Activated naive CD8-positive, alpha-beta T cell treated with anti-CD3 and anti-CD28 coated beads for 36 hours (primary cell): ENCODE measurements at places on chromosomes 3 and 15. TPM values are rescaled to one million over a fixed set of nuclear protein-coding genes. Genes with fewer than 3 reads are reported as not detected.

Gene TUSC7
- total RNA-seq, result not detected

- no peak for DNase-seq
Observed at GRCh38 chr3:112745567-112746248, 101.0 kb downstream of the CD200R1L start.

DNA sequence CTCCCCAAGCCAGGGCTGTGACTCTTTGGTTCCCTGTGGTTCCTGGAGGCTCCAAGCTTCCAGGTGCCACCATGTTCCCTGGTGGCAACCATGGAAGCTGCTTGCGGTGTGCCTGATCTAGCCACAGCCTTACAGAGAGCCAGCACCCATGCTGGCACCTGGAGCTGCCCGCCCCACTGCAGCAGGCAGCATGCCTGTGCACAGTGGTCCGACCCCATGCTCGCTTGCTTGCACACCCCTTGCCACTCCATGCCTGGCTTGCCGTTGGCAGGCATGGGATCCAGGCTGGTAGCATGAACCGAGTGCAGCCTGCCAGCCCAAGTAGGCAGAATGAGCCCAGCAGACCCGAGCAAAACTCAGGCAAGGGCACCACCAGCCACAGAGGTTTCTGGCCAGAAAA is 53.9 kb downstream of the SLMAP start:
- DNase-seq, result no peak

GRCh38 chr3:154081305-154081704 is 39.9 kb upstream of the ARHGEF26 start:
- no peak for DNase-seq

DNA sequence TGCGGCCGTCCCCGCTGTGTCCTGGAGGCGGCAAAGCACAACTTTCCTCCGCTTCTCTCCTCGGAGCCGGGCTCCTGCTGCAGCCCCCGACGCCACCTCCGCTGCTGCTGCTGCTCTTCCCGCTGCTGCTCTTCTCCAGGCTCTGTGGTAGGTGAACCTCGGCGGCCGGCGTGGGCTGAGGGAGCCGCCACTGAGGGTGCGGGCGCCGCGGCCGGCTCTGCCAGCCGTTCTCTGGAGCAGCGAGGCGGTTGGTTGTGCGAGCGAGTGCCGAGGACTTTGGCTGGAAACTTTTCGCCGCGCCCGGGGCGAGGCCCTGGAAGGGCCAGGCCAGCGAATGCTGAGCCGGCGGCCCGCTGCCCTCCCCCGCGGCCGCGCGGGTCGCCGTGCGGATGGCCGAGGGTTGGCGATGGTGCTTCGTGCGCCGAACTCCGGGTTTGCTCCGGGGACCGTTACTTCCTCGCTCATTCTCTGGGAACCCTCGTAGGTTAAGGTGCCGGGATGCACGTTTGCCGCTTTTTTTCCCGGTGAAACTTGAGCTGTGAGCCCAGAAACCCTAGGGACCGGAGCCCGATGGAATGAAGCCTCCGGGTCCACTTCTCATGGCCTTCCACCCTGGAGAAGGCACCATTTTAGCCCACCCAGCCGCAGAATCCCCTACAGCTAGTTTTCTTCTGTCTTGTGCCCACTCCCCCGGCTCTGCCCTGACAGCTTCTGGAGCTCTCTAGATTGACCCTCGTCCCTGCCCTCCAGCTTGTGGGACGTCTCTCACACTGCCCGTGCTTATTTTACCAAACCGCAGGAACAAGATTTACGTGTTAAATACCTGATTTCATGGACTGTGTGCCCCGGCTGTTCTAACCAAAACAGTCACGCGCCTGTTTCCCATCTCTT is 660 bp downstream of the NECTIN3 start:
- DNase-seq, result peak; percentile 36

DNA sequence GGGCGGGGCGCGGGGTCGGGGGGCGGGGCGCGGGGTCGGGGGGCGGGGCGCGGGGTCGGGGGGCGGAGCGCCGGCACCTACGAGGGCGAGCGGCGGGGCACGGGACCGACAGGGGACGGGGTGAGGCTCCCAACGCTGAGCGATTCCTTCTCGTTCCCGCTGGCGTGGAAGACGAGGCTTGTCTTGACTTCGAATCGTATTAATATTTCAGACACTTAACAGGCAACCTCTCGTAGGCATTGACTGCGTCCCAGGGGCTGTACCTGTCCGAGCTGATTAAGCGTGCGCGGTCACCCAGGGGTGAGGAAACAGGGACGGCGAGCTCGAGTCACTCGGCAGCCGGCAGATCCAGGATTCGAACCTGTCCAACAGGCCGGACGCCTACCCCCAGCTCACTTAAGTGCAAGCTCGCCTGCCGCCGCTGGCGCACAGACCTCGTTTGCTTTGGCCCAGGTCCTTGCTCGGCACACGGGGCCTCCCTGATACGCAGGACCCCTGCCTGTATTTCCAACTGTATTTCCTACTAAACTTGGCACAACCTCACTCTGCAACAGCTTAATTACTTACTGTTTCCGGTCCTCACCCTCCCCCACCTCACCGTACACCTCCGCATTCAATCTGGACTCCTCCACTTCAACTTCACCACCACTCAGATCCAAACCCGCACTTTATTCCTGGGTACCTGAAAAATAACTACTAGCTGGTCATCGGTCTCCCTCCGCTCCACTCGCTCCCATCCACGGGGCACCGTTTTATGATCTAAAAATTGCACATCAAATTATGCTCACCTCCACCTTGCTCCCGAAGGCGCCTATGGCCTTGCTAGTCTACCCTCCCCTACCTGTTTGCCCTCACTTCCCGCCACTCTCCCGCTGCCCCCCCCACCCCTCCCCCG is 722 bp upstream of the ZXDC start:
- DNase-seq, result no peak

DNA sequence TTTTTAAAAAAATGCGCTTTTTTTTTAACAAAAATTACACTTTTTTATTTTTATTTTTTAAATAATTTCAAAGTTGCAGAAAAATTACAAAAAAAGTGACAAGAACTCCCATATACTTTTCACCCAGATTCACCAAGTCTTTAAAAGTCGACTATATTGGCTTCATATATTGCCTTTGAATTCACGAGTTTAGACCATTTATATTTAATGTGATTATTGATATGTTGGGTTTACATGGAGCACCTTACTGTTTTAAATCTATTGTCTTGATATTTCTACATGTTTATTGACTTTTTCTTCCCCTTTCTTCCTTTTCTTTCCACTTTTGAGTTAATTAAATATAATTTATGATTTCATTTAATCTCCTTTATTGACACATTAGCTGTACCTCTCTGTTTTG is 127.2 kb downstream of the OPA1 start:
- DNase-seq, result no peak

GRCh38 chr3:50230794-50231125 is 5.2 kb upstream of the GNAI2 start:
- no peak for DNase-seq

DNA sequence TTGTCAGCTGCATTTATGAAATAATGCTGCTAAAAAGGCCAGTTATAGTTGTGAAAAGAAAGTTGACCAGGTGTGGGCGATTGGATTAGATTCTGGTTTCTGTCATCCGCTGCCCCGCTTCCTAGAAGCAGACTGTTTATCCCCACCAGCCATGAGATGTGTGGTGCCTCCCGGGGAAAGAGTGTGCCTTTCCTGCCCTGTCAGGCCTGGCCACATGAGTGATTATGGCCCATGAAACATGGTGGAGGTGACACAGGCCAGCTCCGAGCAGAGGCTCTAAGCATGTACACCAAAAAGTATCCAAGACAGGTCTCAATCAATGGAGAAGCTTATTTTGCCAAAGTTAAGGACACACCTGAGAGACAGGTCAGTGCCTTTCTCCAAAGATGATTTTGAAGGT is 85.4 kb upstream of the ABHD2 start:
- no peak for DNase-seq

DNA sequence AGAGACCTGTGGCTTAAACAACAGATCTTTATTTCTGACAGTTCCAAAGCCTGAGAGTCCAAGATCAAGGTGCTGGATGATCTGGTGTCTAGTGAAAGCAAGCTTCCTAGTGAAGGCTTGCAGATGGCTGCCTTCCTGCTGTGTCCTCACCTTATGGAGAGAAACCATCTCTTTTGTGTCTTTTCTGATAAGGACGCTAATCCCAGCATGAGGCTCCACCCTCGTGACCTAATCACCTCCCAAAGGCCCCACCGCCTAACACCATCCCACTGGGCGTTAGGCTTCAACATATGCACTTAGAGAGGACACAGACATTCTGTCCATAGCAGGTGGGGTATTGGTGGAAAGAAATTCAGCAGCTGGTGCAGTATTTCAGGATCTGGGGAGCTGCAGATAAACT is 19.8 kb upstream of the LYSMD4 start:
- DNase-seq, result no peak
